ENCODE measurements at places on chromosomes 4 and X. TPM values are rescaled to one million over a fixed set of nuclear protein-coding genes. Genes with fewer than 3 reads are reported as not detected.

- H3K27ac ChIP-seq: no peak overlapping the region
- no peaks in the 10 kb centered on the region for H3K36me3 ChIP-seq
- no peak overlapping the region for H3K4me3 ChIP-seq
- H3K27me3 ChIP-seq: no peaks in the 10 kb centered on the region
- DNase-seq: no peak
- peaks cover 13% of the 10 kb centered on the region for H3K4me1 ChIP-seq
These were observed 35.8 kb downstream of the FAT4 start for GRCh38 chr4:125350470-125351135.

GRCh38 chrX:116757491-116757890 is 294.7 kb upstream of the CT83 start:
- DNase-seq: no peak
- no peaks in the 10 kb centered on the region for H3K4me1 ChIP-seq
- no peak overlapping the region for H3K4me3 ChIP-seq
- H3K27me3 ChIP-seq: no peaks in the 10 kb centered on the region

- DNase-seq: no peak
- H3K4me3 ChIP-seq: no peak overlapping the region
- H3K27ac ChIP-seq: no peak overlapping the region
- no peaks in the 10 kb centered on the region for H3K36me3 ChIP-seq
These were observed 1344.3 kb downstream of the ADGRL3 start for GRCh38 chr4:62544428-62544827.

- no peaks in the 10 kb centered on the region for H3K27me3 ChIP-seq
- no peaks in the 10 kb centered on the region for H3K4me1 ChIP-seq
- DNase-seq: no peak
- H3K4me3 ChIP-seq: no peak overlapping the region
- no peaks in the 10 kb centered on the region for H3K36me3 ChIP-seq
These were observed 189.4 kb downstream of the RAPGEF2 start for GRCh38 chr4:159292137-159292896.

- no peaks in the 10 kb centered on the region for H3K4me1 ChIP-seq
- H3K4me3 ChIP-seq: no peak within 1 kb of the TSS
- H3K27me3 ChIP-seq: no peaks in the 10 kb centered on the region
- DNase-seq: no peak
- no peaks in the 10 kb centered on the region for H3K36me3 ChIP-seq
- no peak within 1 kb of the TSS for H3K27ac ChIP-seq
These were observed at the start of gene SMIM31 for GRCh38 chr4:164753873-164754488. Gene SMIM31 (plus strand): TSS chr4:164754131. CDS start chr4:164770444, 16,313 bp downstream.

- no peak overlapping the region for H3K4me3 ChIP-seq
- H3K27me3 ChIP-seq: no peaks in the 10 kb centered on the region
- H3K27ac ChIP-seq: no peak overlapping the region
- peak; percentile 28 for DNase-seq
- no peaks in the 10 kb centered on the region for H3K36me3 ChIP-seq
These were observed 7.0 kb downstream of the LRCH2 start for GRCh38 chrX:115226929-115227328.

DNA sequence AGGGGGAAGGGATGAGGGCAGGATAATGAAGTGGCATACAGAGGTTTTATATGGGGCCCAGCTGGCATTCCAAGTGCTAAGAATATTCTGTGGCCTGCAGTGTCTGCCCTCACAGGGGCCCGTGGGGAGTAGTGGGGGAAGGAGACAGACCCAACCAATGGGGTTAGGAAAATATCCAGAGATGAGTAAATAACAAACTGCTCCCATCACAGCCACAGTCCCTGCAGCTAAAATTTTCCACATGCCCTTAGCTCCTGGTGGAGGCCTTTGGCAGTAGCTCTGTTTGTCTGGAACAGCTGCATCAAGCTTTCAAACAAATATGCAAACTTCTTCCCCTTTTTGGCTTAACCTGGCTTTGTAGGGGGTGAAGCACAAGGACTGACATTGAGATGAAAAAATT is 3.1 kb downstream of the SRPX2 start:
- H3K4me3 ChIP-seq: no peak overlapping the region
- H3K4me1 ChIP-seq: no peaks in the 10 kb centered on the region
- no peak for DNase-seq
- H3K36me3 ChIP-seq: no peaks in the 10 kb centered on the region

- peaks cover 35% of the 10 kb centered on the region for H3K4me1 ChIP-seq
- no peak for DNase-seq
- no peak overlapping the region for H3K4me3 ChIP-seq
- H3K27ac ChIP-seq: no peak overlapping the region
- no peaks in the 10 kb centered on the region for H3K36me3 ChIP-seq
- peaks cover 47% of the 10 kb centered on the region for H3K27me3 ChIP-seq
These were observed 10.6 kb downstream of the HMX1 start for GRCh38 chr4:8860892-8861575.

GRCh38 chr4:4673070-4673469 is 131.2 kb upstream of the STX18 start:
- no peak overlapping the region for H3K27ac ChIP-seq
- no peak for DNase-seq
- H3K4me1 ChIP-seq: no peaks in the 10 kb centered on the region
- no peaks in the 10 kb centered on the region for H3K36me3 ChIP-seq
- no peaks in the 10 kb centered on the region for H3K27me3 ChIP-seq

GRCh38 chr4:152997288-152997687 is 61.2 kb downstream of the FHDC1 start:
- no peaks in the 10 kb centered on the region for H3K27me3 ChIP-seq
- no peak for DNase-seq
- H3K4me3 ChIP-seq: no peak overlapping the region
- H3K27ac ChIP-seq: no peak overlapping the region
- peaks cover 7% of the 10 kb centered on the region for H3K4me1 ChIP-seq

GRCh38 chr4:3112201-3112600 is 37.7 kb downstream of the HTT start:
- no peak overlapping the region for H3K4me3 ChIP-seq
- DNase-seq: no peak

DNA sequence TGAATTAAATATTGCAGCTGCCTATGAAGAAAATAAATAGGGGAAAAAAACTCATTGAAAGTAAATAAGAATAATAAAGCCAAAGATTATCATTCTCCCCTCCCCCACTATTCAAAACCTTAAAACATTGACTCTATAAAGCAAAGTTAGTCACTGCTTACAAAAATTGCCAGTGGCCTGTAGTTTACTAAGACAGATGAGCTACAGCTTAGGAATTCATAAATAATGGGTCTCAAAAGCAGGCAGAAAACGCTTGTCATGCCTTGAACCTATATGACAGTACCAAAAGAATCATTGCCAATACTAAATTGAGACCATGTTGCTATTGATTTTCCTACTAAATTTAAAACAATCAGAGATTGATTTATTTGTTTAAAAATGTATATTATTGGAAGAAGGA is 78.9 kb downstream of the SLC10A7 start:
- H3K27ac ChIP-seq: no peak overlapping the region
- no peaks in the 10 kb centered on the region for H3K36me3 ChIP-seq
- H3K4me1 ChIP-seq: peaks cover 13% of the 10 kb centered on the region
- no peak overlapping the region for H3K4me3 ChIP-seq
- no peaks in the 10 kb centered on the region for H3K27me3 ChIP-seq

- H3K4me1 ChIP-seq: no peaks in the 10 kb centered on the region
- no peak for DNase-seq
- no peak overlapping the region for H3K27ac ChIP-seq
- H3K36me3 ChIP-seq: no peaks in the 10 kb centered on the region
- no peaks in the 10 kb centered on the region for H3K27me3 ChIP-seq
- no peak overlapping the region for H3K4me3 ChIP-seq
These were observed 160.7 kb upstream of the LDB2 start for GRCh38 chr4:17058916-17059741.

- no peak within 1 kb of the TSS for H3K27ac ChIP-seq
- peaks cover 5% of the 10 kb centered on the region for H3K27me3 ChIP-seq
- no peaks in the 10 kb centered on the region for H3K36me3 ChIP-seq
- no peaks in the 10 kb centered on the region for H3K4me1 ChIP-seq
- H3K4me3 ChIP-seq: no peak within 1 kb of the TSS
These were observed at the start of gene EGFL6 for GRCh38 chrX:13569479-13570260. Gene EGFL6 (plus strand): TSS chrX:13569601. CDS start chrX:13569862, 261 bp downstream.

GRCh38 chrX:111101580-111101979 is 5.6 kb downstream of the PAK3 start:
- DNase-seq: no peak
- no peaks in the 10 kb centered on the region for H3K4me1 ChIP-seq
- no peaks in the 10 kb centered on the region for H3K27me3 ChIP-seq
- no peaks in the 10 kb centered on the region for H3K36me3 ChIP-seq
- H3K27ac ChIP-seq: no peak overlapping the region

DNA sequence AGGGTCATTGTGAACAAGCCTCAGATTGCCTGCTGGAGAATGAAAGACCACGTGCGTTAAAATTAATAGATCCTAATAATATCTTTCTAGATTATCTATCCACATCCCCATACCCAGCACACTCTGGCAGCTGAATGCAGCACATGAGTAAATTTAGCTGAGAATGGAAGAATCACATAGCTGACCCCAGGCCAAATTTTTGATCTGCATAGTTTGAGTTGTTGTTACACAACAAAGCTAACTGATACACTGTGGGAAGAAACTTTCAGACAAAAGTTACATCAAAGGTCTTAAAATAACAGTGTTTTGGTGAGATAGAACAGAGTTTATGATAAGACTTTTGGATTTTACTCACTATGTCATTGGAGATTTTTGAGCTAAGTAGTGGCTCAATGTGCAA is 72.4 kb upstream of the ANXA10 start:
- no peak overlapping the region for H3K27ac ChIP-seq
- H3K4me3 ChIP-seq: no peak overlapping the region
- H3K27me3 ChIP-seq: no peaks in the 10 kb centered on the region
- no peaks in the 10 kb centered on the region for H3K36me3 ChIP-seq

- DNase-seq: no peak
- no peaks in the 10 kb centered on the region for H3K36me3 ChIP-seq
- H3K27me3 ChIP-seq: no peaks in the 10 kb centered on the region
- no peak overlapping the region for H3K4me3 ChIP-seq
- H3K4me1 ChIP-seq: peaks cover 14% of the 10 kb centered on the region
These were observed 151.3 kb downstream of the DCLK2 start for GRCh38 chr4:150229520-150229919.

DNA sequence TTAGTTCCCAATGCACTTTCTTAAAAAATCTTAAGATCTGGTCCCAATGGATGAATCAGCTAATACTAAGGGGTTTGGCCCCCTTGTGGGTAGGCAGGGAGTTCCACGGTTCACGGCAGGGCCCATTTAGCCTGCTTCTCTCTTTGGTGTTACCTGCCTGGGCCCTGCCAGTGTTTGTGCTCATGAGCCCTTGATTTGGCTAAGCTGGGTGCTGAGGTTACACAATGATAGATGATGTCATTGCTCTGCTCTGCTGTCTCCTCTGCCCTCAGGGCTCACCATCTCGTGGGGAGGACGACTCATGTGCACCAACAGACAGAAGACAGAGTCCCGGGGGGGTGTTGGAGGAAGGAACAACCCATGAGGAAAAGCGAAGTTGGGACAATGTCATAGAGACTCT is 24.4 kb downstream of the RTL5 start:
- no peak for DNase-seq
- H3K27me3 ChIP-seq: no peaks in the 10 kb centered on the region
- H3K4me1 ChIP-seq: no peaks in the 10 kb centered on the region
- no peak overlapping the region for H3K27ac ChIP-seq
- H3K36me3 ChIP-seq: no peaks in the 10 kb centered on the region

- H3K4me1 ChIP-seq: no peaks in the 10 kb centered on the region
- H3K36me3 ChIP-seq: no peaks in the 10 kb centered on the region
- H3K27me3 ChIP-seq: no peaks in the 10 kb centered on the region
- no peak overlapping the region for H3K27ac ChIP-seq
- DNase-seq: no peak
These were observed 7.9 kb upstream of the GNRHR start for GRCh38 chr4:67762086-67762485.

- no peak overlapping the region for H3K4me3 ChIP-seq
- peak overlapping the region; percentile 0 for H3K27ac ChIP-seq
- H3K27me3 ChIP-seq: no peaks in the 10 kb centered on the region
These were observed 893 bp upstream of the SOD3 start for GRCh38 chr4:24794480-24794879.

- no peak overlapping the region for H3K4me3 ChIP-seq
- no peaks in the 10 kb centered on the region for H3K36me3 ChIP-seq
- H3K27ac ChIP-seq: no peak overlapping the region
These were observed 174.5 kb upstream of the MAOA start for GRCh38 chrX:43481576-43481975.

- H3K27ac ChIP-seq: no peak overlapping the region
- H3K4me3 ChIP-seq: no peak overlapping the region
- no peak for DNase-seq
- H3K4me1 ChIP-seq: peaks cover 4% of the 10 kb centered on the region
- no peaks in the 10 kb centered on the region for H3K36me3 ChIP-seq
These were observed 69.4 kb upstream of the PJA1 start for GRCh38 chrX:69234624-69235023.

- no peaks in the 10 kb centered on the region for H3K36me3 ChIP-seq
- no peaks in the 10 kb centered on the region for H3K27me3 ChIP-seq
- no peak overlapping the region for H3K4me3 ChIP-seq
- H3K4me1 ChIP-seq: no peaks in the 10 kb centered on the region
- H3K27ac ChIP-seq: no peak overlapping the region
- no peak for DNase-seq
These were observed 224.4 kb upstream of the SMIM31 start for GRCh38 chr4:164529486-164529885.

- no peak for DNase-seq
- H3K27ac ChIP-seq: no peak overlapping the region
- no peak overlapping the region for H3K4me3 ChIP-seq
- H3K36me3 ChIP-seq: no peaks in the 10 kb centered on the region
- no peaks in the 10 kb centered on the region for H3K27me3 ChIP-seq
These were observed 136.2 kb upstream of the USP9X start for GRCh38 chrX:40949071-40949470.

- H3K4me3 ChIP-seq: no peak overlapping the region
- no peaks in the 10 kb centered on the region for H3K27me3 ChIP-seq
- peak overlapping the region; percentile 86 for H3K27ac ChIP-seq
- peaks cover 9% of the 10 kb centered on the region for H3K4me1 ChIP-seq
- H3K36me3 ChIP-seq: no peaks in the 10 kb centered on the region
These were observed 84.2 kb downstream of the BCOR start for GRCh38 chrX:40013266-40014195.

- DNase-seq: no peak
- no peak overlapping the region for H3K27ac ChIP-seq
- no peaks in the 10 kb centered on the region for H3K27me3 ChIP-seq
- no peak overlapping the region for H3K4me3 ChIP-seq
These were observed 84.4 kb downstream of the CFAP299 start for GRCh38 chr4:80419946-80420345.

HPGD gene
- 4.1 TPM for total RNA-seq

TKTL1 gene
- total RNA-seq: not detected

AFM gene
- total RNA-seq: not detected

SERTM2 gene
- not detected for total RNA-seq

AMTN gene
- total RNA-seq: not detected

MAGEA2B gene
- not detected for total RNA-seq

TMEM35A gene
- 0.78 TPM for total RNA-seq

SLC10A6 gene
- 3.8 TPM for total RNA-seq

SH3D19 gene
- total RNA-seq: 123 TPM

GLOD5 gene
- total RNA-seq: 1.2 TPM

MAGEB17 gene
- total RNA-seq: not detected

SPARCL1 gene
- total RNA-seq: 541 TPM

ESX1 gene
- not detected for total RNA-seq

PRKX gene
- total RNA-seq: 145 TPM
